ENCODE measurements at places on chromosomes 16 and 17.

- peak; percentile 55 for DNase-seq
Observed at GRCh38 chr17:12089809-12090384, 69.2 kb downstream of the MAP2K4 start.

DNA sequence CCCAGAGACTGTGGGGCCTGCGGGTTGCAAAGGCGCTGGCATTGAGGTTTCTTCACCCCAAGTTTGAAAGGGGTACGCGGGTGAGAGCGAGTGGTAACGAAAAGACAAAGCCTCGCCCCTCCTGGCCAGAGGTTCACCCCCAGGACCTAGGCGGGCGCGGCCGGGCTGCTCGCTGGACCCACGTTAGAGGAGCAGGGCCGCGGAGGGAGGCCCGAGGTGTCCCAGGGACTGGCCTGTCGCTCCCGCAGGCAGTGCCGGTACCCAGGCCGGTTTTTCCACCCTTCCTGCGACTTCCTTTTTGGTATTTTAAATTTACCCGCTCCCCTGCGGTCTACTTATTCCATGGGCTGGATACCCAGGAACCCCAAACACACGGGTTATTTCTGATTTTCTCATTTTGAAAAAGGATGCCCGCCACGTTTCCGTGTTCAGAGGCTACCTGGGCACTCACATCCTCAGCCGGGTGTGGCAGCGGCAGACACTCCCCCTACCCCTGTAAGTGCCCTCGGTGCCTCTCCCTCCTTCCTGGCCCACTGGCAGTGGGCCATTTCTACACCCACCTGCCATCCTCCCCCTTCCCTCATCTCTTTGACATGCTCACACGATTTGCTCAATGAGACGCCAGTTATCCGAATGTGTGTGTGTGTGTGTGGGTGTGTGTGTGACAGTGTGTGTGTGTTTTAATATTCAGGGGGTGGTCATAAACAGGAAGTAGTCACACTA, 1.6 kb upstream of the FOXL1 start:
- DNase-seq = no peak

DNA sequence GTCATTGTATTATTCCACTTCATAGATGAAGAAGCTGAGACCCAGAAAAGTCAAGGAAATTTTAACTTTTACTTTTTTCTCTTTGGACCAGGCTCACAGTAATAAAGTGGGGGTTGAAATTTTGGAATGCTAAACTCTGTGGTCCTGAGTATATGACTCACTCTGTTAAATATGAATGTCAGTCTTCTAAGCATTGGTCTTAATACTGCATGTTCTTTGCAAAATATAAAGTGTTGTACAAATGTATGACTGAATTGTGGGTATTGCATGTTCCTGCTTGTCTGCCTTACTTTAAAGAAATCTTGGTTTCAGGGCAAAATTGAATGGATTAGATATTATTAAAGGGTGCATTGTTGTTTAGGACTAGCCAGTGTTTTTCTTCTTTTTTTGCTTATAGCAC, 950.8 kb upstream of the GOT2 start:
- no peak for DNase-seq

DNA sequence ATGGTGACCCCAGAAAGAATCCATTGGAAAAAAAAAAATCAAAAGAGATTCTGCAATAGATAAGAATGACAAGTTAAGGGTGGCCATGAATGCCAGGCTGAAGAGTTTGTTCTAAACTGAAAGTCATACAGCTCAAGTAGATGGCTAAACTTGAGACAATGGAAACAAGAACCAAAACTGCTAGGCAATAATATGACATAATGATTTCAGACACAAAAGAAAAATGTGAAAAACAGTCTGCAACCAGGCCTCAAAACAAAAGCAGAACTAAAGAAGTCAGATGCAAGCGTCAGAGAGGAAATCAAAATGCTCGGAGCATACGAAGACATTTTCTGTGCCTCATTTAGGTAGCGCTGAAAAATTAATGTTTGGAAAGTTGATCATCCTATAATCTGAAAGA, 54.4 kb upstream of the YPEL2 start:
- no peak for DNase-seq

GRCh38 chr17:65552214-65552613, 9.2 kb downstream of the AXIN2 start:
- no peak for DNase-seq

- DNase-seq = no peak
Observed at GRCh38 chr16:11218604-11218962, 37.4 kb downstream of the SOCS1 start.

GRCh38 chr17:72376526-72377345, 255.9 kb downstream of the SOX9 start:
- no peak for DNase-seq

DNA sequence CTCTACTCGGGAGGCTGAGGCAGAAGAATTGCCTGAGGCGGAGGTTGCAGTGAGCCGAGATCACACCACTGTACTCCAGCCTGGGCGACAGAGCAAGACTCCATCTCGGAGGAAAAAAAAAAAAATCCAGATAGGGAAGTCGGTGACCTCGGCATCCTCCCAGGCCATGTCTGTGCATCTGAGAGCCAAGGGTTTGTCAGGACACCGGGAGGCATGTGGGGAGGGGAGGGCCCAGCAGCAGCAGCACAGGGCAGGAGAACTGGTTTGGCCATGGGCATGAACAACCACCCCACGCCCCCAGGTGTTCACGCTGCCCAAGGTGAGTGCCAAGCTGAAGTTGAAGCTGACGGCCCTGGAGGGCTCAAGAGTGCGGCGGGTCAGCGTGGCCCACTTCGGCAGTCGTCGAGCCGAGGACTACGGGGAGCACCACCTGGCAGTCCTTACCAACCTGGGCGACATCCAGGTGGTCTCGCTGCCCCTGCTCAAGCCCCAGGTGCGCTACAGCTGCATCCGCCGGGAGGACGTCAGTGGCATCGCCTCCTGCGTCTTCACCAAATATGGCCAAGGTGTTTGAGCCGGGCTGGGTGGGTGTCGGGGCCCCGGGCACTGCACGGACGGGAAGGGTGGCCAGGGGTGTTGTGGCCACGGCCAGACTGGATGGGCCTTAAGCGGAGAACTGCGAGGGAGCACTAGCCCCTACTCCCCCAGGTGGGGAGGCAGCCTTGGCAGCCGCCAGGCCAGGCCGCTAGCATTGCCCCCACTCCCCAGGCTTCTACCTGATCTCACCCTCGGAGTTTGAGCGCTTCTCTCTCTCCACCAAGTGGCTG, 14.7 kb upstream of the MYO15B start:
- DNase-seq = no peak

DNA sequence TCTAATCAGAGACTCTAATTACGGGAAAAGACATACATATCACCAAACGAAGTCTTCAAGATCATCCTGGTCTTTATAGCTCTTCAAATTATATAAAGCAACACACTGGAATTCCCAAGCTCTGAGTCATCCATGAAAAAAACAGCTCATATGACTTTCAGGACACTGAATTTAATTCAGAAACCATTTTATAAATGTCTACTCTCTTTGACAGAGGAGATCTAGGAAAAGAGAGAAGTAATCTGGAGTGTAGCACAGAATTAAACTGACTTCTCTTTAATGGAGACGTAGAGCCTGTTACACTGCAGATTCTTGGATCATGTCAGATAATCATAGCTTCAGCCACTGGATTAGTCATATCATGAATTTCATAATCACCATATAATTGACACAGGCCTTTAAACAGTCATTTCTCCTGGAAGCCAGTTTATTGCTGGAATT, 86.8 kb upstream of the WSB1 start:
- no peak for DNase-seq

DNA sequence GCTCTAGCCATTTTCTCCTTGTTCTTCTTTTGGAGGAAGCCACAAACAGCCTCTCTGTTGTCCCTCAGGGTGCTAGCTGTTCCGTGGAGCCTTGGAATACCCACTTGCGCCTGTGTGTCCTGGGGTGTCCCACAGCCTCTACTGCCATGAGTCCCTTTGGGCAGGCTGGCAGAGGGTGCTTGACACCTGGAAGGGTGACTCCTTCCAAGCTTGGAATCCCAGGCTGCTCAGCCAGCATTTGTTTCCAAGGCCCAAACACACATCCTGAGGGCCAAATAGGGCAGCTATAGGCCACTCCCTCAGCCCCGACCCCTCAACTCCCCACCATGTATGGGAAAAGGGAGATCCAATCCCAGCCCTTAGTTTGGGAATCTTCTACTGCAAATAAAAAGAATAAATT, 14.9 kb downstream of the ZNHIT3 start:
- no peak for DNase-seq

- no peak for DNase-seq
Observed at GRCh38 chr16:49623501-49624266, 232.2 kb downstream of the ZNF423 start.

- peak; percentile 74 for DNase-seq
Observed at GRCh38 chr16:28923652-28924398, 1.2 kb downstream of the RABEP2 start.

DNA sequence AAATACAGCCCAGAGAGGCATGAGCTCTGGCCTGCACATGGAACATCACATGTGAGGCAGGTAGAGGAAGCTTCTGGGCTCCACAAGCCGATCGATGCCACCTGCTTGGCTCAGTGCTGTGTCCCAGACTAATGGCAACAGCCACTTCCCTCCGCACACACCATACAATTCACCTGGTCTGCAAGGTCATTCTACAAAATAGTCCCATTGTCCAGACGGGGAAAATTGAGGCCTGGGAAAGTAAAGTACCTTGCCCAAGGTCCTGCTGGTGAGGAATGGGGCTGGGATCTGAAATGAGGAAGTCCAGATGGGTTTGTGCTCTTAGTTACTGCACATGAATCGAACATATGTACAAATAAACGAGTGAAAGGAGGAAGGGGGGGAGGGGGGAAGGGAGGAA, 88.0 kb downstream of the LITAF start:
- DNase-seq = no peak

DNA sequence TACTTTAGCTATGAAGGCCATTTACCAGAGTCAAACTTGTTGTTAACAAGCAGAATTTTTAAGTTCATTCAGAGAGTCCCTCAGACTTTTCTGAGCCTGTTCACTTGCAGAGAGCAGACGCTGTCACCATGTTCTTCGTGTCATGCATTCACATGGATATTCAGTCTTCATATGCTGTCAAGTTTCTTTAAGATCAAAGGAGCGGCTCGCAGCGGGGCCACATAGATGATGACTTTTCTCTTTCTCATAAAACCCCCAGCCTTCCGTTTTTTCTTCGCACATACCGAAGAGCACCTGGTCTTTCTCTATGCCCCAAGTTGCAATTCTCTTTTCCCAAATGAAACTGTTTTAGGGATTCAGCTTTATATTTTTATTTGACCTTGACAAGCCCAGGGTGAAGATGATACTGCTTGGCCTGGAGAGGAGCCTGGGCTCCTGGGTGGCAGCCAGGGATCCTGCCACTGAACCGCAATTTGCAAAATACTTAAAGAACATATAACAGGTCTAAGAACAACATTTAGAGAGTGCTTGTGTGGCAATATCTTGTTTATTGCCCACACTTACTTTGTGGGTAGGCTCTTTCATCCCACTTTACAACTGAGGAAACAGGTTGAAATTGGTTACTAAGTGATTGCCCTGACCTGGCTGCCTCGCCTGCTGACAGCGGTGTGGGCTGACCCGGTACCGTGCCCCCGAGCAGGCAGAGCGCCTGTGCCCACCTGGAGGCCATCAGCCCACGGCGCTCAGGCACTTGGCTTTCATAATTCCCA, 22.9 kb downstream of the SEC14L1 start:
- no peak for DNase-seq

- DNase-seq = no peak
Observed at GRCh38 chr17:45702666-45703266, 81.4 kb upstream of the CRHR1 start.

- DNase-seq = no peak
Observed at GRCh38 chr17:57160624-57161023, 75.6 kb downstream of the AKAP1 start.

DNA sequence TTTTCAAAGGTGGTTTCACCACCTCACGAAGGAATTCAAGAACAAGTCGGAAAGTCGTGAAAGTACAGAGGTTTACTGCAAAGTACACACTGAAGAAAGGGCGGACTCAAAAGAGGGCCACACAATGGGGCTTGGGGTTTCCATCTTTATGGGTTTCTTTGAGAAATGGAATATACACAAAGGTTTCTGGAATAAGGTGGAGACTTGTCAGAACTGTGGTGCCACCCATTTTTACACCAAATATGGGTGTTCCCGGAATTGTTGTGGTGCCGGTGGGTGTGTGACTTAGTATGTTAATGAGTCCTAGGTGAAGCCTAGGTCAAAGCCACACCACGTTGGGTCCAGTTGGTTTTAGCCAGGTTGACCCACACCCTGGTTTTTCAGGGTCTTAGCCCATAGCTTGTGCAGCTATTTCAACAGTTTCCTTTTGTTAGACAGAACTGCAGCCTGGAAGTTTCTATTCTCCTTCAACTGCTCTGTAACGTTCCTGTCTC, 567 bp upstream of the GCSH start:
- peak; percentile 46 for DNase-seq

GRCh38 chr17:37642681-37643080, 565 bp downstream of the DDX52 start:
- no peak for DNase-seq

DNA sequence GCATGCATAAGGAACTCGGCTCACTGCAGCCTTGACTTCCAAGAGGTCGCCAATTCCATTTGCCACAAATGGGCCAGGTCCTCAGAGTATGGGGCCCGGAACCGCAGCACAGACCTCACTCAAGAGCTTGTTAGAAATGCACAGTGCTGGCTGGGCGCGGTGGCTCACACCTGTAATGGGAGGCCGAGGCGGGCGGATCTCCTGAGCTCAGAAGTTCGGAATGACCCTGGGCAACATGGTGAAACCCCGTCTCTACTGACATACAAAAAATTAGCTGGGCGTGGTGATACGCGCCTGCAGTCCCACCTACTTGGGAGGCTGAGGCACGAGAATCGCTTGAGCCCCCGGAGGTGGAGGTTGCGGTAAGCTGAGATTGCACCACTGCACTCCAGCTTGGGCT, 19.6 kb upstream of the N4BP1 start:
- DNase-seq = no peak

- no peak for DNase-seq
Observed at GRCh38 chr17:42120161-42120769, 902 bp downstream of the KAT2A start.

DNA sequence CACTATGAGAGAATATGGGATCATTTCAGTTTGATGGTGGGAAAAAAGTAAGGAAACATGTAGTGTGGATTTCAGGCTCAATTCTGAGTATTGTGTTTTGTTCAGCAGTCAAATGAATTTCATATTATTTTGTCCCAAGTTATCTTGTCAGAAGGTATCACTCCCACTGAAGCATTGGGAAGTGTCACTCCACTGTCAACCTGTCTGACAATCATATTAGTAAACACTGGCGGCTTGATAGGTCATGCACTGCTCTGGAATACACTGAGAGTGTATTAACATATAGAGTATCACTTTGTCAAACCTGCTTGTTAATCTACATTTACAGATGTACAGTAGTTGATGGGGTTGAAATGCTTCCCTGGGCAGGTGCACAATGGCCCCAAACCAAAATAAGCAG, 203.6 kb downstream of the HS3ST3A1 start:
- DNase-seq = no peak

DNA sequence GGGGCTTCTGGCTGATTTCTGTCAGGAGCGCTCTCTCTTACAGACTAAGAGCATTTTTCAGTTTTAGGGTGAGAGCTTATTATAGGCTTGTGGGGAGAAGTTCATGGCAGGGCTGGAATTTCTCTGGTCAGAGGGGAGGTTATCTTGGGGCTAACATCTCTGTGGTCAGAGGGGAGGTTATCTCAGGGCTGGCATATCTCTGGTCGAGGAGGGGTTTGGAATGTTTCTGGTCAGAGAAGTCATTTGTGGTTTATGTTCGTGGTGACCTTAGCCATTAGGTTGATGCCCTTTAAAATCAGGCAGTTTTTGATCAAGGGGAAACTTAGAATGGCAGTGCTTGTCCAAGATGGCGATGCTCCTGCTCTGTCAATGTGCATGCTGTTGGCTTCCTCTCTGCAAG, 10.8 kb upstream of the USP31 start:
- DNase-seq = no peak

- DNase-seq = no peak
Observed at GRCh38 chr16:11481987-11482386, 104.7 kb downstream of the LITAF start.

All from NCI-H510A treated with DMSO at 0.1 percent for 48 hours (cell line).